Left ventricle myocardium superior (tissue), 1 donor: ENCODE measurements at places on chromosomes 1 and 21. TPM values are rescaled to one million over a fixed set of nuclear protein-coding genes. Genes with fewer than 3 reads are reported as not detected.

TSACC gene
- total RNA-seq: not detected

OR10Z1 gene
- not detected for total RNA-seq

C1orf226 gene
- 5.8 TPM for total RNA-seq

RGS4 gene
- 0.52 TPM for total RNA-seq

ZBTB18 gene
- 35.4 TPM for total RNA-seq

APP gene
- total RNA-seq: 356 TPM

COL18A1 gene
- total RNA-seq: 52.4 TPM

LMOD1 gene
- 8.0 TPM for total RNA-seq

ERVH48-1 gene
- total RNA-seq: not detected

LRRC71 gene
- total RNA-seq: 0.17 TPM

EVA1C gene
- 13.6 TPM for total RNA-seq

ADAMTS5 gene
- total RNA-seq: 3.0 TPM

DNA sequence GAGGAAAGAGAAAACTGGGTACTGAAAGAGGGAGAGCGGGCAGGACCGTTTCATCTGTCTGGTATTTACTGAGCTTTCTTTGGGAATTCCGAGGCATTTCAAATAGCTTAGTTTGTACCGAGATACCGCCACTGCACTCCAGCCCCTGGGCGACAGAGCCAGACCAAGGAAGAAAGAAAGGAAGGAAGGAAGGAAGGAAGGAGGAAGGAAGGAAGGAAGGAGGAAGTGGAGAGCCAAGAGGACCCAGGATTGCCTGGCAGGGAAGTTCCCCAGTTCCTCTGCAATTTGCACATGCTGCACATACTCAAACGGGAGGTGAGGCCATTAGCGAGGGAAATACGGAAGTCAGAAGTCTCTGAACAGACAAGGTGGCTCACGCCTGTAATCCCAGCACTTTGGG is 961 bp upstream of the FUCA1 start:
- DNase-seq: no peak

GRCh38 chr1:230427981-230428380 is 1.8 kb upstream of the PGBD5 start:
- DNase-seq: no peak

GRCh38 chr1:169115891-169116585 is 9.5 kb downstream of the ATP1B1 start:
- peak; percentile 61 for DNase-seq

GRCh38 chr1:94934551-94934950 is 7.6 kb upstream of the CNN3 start:
- no peak for DNase-seq

DNA sequence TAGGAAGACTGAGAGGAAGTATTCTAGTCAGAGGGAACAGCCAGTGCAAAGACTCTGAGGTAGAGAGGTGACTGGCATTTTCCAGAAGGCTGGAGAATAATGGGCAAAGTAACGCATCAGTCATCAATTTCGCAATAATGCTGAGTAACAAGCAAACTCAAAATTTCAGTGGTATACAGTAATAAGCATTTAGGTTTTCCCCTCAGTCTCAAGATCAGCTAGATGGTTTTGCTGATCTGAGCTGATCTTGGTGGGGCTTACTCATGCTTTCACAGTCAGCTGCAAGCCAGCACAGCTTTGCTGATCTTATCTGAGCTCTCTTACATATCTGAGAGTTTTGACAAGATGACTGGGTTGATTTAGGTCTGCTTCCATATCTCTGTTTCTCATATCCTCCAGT is 108.7 kb downstream of the TSEN15 start:
- DNase-seq: no peak

DNA sequence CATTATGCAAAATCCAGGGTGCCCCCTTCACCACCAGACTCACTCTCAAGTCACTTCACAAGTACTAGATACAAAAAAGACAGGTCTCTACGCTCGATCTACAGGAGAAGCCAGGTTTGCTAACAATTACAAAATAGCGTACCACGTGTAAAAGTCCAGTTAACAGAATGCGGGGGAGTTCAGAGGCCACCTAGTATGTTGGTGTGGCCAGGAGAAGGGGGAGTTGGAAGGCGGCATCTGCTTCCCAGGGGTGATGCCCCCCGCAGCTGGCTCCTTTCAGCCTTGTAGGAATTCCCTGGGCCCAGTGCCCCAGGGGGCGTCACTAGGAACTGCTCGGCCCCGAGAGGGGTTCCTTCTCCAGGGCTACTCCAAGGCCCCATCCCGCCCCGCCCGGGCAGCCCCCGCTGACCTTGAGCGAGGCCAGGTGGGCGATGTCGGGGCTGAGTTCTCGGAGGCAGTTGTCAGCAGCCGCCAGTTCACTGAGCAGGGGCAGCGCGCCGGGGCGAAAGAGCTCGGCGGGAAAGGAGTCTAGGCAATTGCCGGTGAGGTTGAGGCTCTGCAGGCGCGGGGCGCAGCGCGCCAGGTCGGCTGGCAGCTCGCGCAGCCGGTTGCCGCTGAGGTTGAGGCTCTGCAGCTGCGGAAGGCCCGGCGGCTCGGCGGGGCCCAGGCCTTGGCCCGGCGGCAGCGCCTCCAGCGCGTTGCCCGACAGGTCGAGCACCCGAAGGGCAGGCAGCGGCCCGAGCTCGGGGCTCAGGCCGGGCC is 664 bp downstream of the LRRC47 start:
- DNase-seq: no peak

DNA sequence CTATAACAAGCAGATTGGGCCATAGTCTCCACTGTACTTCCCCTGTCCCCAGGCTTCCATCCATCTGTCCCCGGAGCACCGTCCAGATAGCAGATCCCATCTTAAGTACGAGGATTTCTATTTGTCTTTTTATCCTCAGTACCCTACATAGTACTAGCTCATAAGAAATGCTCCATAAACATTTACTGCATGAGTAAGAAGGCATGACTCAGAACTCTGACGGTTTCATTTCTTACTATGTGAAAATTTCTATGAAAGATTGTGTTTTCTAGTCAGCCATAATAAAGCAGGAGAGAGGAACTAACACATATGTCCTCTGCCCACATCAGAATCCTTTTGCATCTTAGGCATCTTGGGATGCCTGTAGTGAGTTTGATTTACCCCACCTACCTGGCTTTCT is 49.5 kb downstream of the CHD1L start:
- no peak for DNase-seq

DNA sequence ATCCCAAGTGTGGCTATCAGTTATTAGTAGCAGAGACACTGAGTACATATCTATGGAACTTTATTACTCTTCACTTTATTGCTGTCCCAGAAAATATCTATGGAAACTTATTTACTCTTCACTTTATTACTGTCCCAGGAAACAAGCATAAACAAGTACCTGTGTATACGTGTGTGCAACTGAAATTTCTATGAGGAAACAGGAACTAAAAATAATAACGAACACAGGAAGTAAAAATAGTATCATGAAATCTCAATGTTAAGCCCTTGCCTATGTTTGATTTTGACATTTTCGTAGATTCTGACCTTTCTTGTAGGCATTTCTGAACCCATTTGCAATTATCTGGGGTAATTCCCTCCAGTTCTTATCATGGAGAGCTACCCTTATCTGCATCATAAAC is 64.9 kb upstream of the KRTAP19-8 start:
- DNase-seq: no peak

DNA sequence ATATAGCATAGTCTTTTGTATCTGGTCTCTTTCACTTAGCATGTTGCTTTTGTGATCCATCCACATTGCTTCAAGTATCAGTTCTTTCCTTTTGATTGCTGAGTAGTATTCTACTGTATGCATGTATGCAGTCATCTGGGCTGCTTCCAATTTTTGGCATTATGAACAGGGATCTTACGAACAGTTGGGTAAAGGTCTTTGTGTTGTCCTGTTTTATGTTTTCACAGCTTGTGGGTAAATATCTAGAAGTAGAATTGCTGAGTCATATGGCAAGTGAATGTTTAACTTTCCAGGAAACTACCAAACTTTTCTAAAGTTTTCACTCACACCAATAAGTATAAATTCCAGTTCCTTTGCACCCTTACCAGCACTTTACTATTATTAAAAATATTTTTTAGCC is 60.9 kb downstream of the LHX4 start:
- no peak for DNase-seq

DNA sequence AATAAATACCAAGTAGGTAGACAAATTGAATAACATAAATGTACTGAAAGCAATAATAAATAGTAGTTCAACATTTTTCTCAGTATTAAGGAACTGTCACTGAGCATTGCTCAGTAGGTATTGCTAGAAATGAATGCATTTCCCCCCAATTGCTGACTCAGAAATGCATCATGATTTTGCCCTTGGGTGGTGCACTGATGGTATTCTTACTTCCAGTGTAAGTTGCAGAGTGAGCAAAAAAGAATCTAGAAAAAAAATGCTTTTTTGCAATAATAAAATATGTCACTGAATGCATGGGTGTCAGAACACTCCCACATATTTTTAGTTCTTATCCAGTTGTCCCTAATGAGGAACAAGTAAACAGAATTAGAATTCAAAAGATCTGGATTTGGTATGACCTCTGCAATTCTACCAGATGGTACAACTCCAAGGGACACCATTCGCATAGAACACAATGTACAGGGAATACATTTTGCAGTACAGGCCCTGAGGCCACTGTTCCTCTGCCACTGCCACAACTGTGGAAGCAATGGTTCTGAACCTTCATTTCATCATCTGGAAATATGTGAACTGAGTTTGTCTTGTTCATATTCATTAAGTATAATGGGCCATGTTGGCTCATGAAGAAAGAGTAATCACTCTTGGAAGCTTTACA is 78.0 kb downstream of the ATP6V1G3 start:
- no peak for DNase-seq

DNA sequence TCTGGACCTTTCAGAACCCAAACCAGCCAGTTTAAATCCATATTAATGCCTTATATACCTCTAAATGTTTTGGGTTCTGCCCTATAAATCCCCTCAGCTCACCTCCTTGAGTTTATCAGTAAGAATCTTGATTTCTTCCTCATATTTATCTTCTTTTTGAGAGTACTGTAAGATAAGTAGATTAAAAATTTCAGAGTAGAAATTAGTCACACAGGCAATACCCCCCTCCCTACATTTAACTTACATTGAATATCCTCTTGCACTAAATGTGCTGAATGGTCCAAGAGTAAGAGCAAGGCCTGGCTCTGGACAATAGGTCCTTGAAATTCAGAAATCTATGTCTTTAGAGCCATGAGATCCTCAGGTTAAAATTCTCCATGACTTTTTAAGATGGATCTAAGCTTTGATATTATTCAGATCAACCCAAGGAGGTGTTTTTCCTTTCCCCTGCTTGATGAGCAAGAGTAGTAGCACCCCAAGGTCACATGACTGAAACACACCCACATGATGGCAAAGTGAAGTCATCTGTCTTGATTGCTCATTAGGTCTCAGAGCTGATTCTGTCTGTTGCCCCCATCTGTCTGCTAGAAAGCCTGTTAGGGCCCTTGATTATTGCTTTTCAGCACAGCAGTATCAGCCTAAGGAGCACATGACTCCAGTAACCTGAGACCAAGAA is 15.8 kb upstream of the NUP210L start:
- DNase-seq: no peak

- no peak for DNase-seq
Observed at GRCh38 chr1:60425528-60425927, 352.0 kb upstream of the C1orf87 start.

- no peak for DNase-seq
Observed at GRCh38 chr1:241688940-241689368, 36.9 kb downstream of the WDR64 start.

- DNase-seq: no peak
Observed at GRCh38 chr1:97488530-97488929, 432.3 kb downstream of the DPYD start.

GRCh38 chr1:187685333-187685732 is 856.6 kb downstream of the PLA2G4A start:
- DNase-seq: no peak

DNA sequence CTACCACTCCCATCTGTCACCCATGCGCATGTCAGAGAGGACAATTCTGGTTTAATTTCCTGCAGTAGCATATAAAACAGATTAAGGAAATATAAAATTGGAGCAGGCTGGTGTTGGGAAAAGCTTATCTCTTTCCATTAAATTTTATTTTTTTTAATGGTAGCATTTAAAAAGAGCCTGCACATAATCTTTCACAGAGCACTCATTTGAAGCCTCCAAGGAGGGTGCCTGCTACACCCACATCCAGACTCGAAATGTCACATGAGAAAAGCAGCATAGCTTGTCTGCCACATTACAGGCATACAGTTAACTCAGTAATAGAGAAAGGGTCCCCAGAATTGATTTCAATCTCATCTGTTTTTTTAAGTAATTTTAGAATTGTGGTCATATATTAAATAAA is 599.0 kb downstream of the KIF26B start:
- no peak for DNase-seq

DNA sequence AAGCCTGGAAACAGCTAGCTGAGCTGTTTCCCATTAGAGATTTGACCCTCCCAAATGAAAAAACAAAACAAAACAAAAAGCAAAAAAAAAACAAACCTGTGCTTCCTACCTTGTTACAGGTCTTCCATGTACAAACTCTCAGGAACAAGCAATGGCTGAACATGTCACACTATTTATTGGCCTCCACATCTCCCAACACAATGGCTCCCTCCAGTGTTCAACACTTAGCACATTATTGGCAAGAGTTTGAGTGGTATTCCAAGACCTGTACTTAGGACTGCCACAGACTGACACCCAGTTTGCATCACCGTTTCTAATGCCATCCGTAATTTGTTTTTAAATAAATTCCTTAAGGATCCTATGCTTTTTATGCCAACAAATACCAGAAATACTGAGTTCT is 195.0 kb upstream of the OLFM3 start:
- DNase-seq: no peak

DNA sequence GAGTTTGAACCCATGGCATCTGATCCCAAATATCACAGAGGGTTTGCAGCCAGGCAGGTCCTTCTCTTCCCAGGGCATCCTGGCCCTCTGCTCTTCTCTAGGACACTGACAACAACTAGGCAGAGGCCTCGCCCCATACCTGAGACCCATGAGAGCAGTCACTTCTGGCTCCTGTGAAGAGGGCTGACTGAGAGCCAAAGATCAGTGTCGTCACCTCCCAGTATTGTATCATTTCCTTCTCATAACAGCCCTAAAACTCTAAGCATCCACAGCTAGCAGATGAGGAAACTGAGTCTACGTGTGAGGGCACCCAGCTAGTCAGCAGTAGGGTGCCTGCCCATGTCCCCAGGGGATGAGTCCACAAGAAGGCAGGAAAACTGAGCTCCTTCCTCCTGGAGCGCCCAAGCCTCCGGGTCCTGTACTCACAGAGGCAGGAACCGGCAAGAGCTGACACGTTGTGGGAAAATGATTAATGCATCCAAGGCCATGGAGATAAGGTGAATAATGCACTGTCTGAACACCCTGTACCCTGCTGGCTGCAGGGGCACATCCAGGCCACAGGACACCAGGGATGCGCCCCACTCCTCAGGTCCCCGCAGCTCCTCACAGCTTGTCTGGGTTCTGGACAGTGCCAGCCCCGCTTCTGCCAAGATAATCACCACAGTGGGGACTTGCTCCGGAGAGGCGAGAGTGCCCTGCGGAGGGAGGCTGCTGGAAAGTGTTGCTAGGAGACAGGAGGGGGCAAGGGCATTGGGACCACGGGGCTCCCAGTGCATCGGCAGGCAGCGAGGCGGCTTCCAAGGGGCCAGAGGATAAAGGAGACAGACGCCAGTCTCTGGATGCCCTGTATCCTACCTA is 340.0 kb downstream of the NPHP4 start:
- DNase-seq: no peak

GRCh38 chr1:186113461-186113860 is 261.6 kb downstream of the TPR start:
- DNase-seq: no peak

GRCh38 chr1:234907208-234907939 is 221.3 kb downstream of the TOMM20 start:
- no peak for DNase-seq

GRCh38 chr1:151990856-151991198 is 2.8 kb downstream of the S100A10 start:
- DNase-seq: no peak
